Glutamatergic neuron (in vitro differentiated cells): ENCODE measurements at places on chromosomes 5 and 9.

DNA sequence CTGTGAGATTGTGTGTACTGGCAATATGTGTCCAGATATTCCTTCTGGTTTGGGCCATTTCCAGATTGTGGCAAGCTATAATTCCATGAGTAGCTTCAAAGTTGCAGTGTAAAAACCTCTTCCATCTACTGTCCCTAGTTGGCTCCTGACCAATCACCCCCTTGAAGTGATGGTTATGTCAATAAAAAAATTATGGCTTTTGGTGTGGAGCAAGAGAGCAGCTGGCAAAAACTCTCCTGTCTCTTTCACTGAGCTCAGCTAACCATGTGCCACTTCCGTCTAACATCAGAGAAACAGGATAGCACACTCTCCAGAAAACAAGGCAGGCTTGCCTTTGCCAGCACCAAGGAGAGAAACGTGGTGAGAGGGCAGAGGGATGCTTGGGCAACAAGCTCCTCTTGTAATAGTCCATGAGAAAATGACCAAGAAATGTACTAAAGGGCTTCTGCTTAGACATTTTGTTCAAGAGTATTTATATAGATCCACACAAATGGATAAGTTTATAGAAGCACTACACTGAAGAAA is 914.4 kb upstream of the SEMA6A start:
- no peak overlapping the region for H3K4me3 ChIP-seq
- H3K27ac ChIP-seq: no peak overlapping the region
- H3K36me3 ChIP-seq: no peaks in the 10 kb centered on the region
- DNase-seq: no peak
- no peaks in the 10 kb centered on the region for H3K27me3 ChIP-seq

- H3K27me3 ChIP-seq: no peaks in the 10 kb centered on the region
- H3K4me1 ChIP-seq: peaks cover 2% of the 10 kb centered on the region
- H3K4me3 ChIP-seq: no peak overlapping the region
- no peak for DNase-seq
Measured at GRCh38 chr9:120480707-120481106, 99.3 kb downstream of the CDK5RAP2 start.

DNA sequence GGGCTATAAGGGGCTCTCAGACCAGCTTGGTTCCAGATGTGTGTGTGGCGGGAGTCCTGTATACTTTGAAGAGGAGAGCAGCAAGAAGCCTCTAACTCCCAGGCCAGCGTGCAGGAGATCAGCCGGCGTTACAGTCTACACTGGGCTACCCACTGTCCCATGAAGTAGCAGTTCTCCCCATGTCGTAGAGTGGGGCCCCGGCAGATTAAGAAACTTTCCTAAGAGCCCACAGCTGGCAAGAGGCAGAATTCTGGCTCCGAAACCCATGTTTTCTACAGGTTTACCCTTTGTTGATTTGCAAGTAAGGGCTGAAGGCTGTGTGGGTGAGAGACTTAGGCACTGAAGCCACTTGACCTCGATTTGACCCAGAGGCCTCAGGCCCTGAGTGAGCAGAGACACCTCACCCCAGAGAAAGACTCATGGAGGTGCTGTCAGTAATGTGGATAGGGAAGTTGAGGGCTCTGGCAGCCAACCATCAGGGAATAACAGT is 881 bp upstream of the B4GALT1 start:
- H3K36me3 ChIP-seq: no peaks in the 10 kb centered on the region
- H3K4me1 ChIP-seq: peaks cover 21% of the 10 kb centered on the region
- H3K27me3 ChIP-seq: peaks cover 9% of the 10 kb centered on the region
- no peak for DNase-seq
- H3K4me3 ChIP-seq: peak overlapping the region; percentile 82
- H3K27ac ChIP-seq: no peak overlapping the region

- H3K4me3 ChIP-seq: no peak overlapping the region
- H3K27ac ChIP-seq: peak overlapping the region; percentile 19
- peaks cover 2% of the 10 kb centered on the region for H3K27me3 ChIP-seq
- DNase-seq: no peak
- no peaks in the 10 kb centered on the region for H3K36me3 ChIP-seq
- peaks cover 15% of the 10 kb centered on the region for H3K4me1 ChIP-seq
Measured at GRCh38 chr5:173736374-173736773, 119.9 kb upstream of the BOD1 start.

GRCh38 chr5:13354611-13355010 is 589.9 kb downstream of the DNAH5 start:
- no peak for DNase-seq
- H3K27me3 ChIP-seq: no peaks in the 10 kb centered on the region
- no peaks in the 10 kb centered on the region for H3K4me1 ChIP-seq
- H3K36me3 ChIP-seq: no peaks in the 10 kb centered on the region
- H3K4me3 ChIP-seq: no peak overlapping the region
- no peak overlapping the region for H3K27ac ChIP-seq
